ENCODE measurements at places on chromosomes 1 and 21.

DNA sequence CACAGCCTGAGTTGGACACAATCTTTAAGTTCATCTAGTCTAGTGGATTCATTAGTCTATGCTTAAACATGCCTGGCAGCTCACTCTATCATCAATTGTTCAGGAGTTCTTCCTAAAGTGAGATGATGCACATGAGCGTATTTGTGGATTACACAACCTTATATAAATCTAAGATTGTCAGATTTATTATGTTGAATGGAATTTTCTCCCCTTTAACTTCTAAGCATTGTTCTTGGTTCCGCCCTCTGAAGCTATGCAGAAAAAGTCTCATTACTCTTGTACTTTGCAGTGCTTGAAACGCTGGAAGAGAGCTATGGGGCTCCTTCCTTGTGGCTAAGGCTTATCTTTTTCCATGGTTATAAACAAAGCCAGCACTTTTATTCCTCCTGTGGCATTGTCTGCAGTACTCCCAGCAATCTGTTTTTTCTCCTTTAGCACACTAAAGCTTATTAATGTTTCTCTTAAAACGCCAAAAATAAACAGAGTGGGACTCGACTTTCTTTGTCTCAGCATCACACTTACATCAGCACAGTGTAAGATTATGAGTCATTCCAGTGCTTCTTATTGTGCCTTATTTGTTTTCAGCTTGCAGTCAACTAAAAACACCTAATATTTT is 316.8 kb upstream of the CAMK1G start:
- no peak for DNase-seq

DNA sequence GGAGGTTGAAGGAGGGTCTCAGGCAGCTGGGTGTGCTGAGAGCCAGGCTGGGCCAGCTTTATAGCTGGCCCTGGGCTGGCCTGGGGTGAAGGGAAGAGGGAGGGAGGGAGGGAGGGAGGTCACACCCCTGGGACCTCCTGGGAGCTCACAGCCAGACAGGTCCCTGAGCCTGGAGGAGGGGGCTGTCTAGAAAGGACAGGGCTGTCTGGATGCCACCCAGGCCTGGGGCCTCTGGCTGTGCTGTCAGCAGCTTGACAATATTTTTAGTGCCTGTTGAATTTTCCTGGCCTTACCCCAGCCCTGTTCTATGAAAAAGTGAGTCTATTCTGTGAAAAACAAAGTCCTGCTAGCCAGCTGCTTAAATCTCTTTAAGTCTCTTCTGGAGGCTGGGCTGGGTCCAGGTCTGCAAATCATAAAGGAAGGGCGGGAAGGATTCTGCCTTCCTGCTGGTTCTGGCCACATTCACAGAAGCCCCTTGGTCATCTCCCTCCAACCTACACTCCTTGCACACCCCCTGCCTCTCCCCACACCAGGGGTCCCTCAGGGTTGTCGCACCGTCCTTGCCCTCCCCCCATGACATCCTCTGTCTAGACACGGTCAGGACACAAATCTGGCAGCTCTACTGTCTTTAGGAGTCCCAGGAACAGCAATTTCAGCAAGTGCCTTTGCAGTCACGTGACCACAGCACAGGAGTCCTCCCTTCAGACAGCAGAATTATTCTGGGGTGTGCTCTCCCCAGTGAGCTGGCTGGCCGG is at the start of gene LEFTY2:
Gene LEFTY2, minus strand, starts transcription at position 34 of the 755 bp plus-strand sequence. CDS start 80 bp downstream, outside the sequence.
- no peak for DNase-seq

- DNase-seq, result no peak
These were observed 24.8 kb upstream of the PSEN2 start for GRCh38 chr1:226845624-226846023.

DNA sequence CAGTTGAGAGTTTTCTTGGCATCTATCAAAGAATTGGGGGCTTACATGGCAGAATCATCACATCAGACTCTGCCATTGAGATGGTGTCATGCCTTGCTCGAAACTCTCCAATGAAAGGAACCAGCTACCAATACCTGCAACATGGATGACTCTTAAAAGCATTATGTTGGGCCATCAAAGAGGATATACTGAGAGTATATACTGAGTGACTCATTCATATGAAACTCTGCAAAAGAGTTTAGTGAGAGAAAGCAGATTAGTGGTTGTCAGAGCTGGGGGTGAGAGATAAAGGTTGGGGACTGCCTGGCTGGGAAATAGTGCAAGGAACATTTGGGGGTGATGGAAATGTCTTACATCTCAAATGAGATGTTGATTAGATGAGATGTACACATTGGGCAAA is 14.7 kb upstream of the HMGB4 start:
- DNase-seq, result no peak

- no peak for DNase-seq
These were observed 83.6 kb upstream of the NFIA start for GRCh38 chr1:60998786-60999185.

DNA sequence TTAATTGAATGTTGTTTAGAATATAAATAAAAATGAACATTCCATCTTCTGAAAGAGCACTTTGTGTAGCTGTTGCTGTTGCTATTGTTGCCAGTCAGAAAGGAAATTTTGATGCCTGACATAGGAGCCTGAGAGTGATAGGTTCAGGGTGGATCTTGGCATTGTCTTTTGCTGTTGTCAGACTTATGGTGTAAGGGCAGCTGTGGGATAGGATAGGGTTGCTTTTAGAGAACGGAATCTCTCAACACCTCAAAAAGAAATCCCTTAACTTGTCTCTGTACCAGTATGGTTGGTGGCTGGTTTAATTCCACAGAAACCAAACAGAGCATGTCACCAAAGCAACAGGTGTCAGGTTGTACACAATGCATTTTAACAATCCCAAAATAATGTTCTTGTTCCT is 62.7 kb downstream of the ESRRG start:
- no peak for DNase-seq

DNA sequence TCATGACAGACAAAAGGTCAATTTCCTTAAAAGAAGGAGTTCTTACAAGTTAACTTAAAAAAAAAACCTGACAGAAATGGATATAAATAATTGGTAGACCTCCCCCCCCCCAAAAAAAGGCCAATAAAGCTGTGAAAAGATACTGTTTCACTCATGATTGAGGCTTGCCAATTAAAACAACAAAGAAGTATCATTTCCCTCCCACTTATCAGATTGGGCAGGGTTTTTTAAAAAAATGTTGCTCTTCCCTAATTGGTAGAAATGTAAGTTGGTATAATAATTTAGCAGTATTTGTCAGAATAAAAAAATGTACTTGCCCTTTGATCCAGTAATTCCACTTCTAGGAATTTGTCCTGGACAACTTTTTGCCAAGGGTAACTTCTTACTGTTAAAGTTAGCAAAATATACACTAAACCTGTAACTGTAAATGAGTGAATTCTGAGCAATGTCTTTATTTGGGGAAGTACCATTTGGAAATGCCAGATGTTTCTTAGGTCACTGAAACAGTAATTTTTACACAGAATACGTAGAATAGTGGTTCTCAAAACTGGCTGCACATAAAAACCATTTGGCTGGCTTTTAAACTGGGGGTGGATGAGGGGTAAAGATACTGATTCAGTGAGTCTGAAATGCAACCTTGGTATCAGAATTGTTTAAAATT is 17.5 kb downstream of the RNF2 start:
- DNase-seq, result no peak

GRCh38 chr1:89762386-89762778 is 58.5 kb upstream of the LRRC8D start:
- DNase-seq, result no peak

GRCh38 chr1:12661606-12662219 is 17.8 kb downstream of the AADACL4 start:
- DNase-seq, result no peak

All from stimulated activated CD8-positive, alpha-beta memory T cell treated with anti-CD3 and anti-CD28 coated beads, Interleukin-4, amount 100 ng/mL, for 24 hours (primary cell).